ENCODE measurements at places on chromosomes 4 and X. TPM values are rescaled to one million over a fixed set of nuclear protein-coding genes. Genes with fewer than 3 reads are reported as not detected.

The CXCL11 gene
- total RNA-seq, result not detected

The RRH gene
- 0.18 TPM for total RNA-seq

GRCh38 chr4:17654701-17655100 lies 40.3 kb downstream of the MED28 start:
- DNase-seq, result no peak

- DNase-seq, result no peak
Observed at GRCh38 chr4:3415471-3416141, 26.2 kb upstream of the HGFAC start.

GRCh38 chr4:68906780-68907137 lies 44.8 kb downstream of the UGT2A3 start:
- no peak for DNase-seq

Data from muscle of leg (tissue), 16 donors.